ENCODE measurements at places on chromosomes 7 and 10.

DNA sequence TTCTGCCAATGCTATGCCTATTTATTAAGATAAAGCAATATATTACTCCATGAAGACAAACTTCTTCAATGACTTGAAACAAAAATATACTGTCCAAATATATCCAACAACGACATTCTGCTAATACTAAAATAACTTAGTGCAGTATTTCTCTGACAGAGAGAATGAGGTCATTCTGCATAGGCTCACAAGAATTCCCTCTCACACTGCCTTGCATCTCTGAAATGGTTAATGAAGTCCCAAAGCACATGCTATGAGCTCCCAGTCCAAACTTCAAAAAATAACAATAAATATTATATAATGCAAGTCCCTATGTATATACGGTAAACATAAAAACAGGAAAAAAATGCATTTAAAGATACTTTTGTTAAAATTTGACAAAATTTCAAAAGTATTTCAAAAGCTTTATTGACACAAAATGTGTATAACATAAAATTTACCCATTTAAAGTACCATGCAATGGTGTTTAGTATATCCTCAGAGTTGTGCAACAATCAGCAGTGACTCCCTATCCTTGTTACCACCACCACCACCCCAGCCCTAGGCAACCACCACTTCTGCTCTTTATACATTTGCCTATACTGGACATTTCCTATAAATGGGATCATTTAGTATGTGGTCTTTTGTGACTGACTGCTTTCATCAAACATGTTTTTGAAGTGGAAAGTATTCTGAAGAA is 27.6 kb downstream of the CHCHD3 start:
- no peak for DNase-seq

DNA sequence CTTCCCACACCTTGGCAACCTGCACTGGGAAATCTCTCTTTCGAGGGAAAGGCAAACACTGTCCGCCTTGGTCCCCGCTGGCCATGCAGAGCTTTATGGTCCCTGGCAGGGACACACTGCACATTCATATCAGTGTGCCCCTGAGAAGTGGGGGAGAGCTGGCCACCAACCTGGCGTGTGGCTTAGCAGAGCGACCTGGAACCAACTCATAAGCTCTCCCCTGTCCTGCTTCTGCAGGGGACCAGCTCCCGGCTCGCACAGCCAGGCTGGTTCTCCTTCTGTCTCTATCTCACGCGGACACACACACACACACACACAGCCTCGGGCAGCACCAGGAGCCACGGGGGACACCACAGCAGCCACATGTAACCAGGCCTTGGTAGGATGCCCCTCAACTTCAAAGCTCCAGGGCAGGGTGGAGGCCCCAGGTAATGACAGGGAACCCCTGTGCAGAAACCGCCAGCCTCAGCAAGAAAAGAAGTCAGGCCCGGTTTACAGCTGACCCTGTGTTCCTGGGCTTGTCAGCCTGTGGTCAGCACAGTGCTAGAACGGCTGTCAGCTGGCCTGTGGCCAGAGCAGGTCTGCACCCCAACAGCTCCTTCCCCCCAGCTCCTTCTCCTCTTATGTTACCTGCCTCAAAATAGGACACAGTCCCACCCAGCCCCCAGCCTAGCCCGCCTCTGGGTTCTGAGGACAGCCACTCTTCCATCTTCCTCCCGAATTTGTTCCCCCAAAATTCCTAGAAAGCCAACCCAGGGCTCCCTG is 69.3 kb downstream of the OAT start:
- DNase-seq, result no peak

DNA sequence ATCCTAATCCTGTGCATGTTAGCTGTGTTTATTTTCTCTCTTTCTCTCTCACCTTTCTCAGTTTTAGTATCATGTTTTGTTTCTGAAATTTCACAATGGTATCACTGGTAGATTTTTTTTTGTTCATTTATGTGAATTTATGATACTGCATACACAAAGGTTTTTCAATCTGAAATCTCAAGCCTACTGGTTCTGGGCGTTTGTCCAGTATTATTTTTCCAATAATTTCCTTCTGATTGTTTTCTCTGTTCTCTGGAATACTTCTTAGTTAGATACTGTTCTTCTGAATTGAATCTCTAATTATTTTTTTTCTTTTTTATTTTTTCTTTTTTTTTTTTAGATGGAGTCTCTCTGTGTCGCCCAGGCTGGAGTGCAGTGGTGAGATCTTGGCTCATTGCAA is 96.2 kb upstream of the TMEM72 start:
- DNase-seq, result no peak

GRCh38 chr10:43048301-43049051 is 28.4 kb upstream of the RET start:
- DNase-seq, result no peak

GRCh38 chr10:71312811-71313789 is 6.0 kb upstream of the SLC29A3 start:
- no peak for DNase-seq

- DNase-seq, result no peak
Measured at GRCh38 chr10:114523876-114524275, 119.6 kb upstream of the AFAP1L2 start.

DNA sequence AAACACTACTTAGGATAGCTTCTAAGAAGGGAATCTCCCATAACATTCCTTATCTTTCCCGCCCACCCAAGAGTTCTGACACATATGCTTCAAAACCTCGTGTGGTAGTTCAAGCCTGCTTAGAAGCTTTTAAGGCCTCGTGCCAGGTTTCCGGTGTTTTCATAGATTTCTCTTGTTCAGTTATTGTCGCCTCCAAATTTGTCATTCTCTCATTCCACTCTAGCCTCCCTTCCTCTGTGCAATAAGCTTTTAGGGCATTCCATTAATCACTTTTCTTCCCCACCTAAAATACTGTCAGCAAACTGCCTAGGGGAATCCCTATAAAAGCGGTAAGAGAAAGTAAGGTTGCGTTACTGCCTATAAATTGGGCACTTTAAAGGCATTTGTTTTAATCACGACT is 718 bp upstream of the BPGM start:
- DNase-seq, result no peak

- peak; percentile 50 for DNase-seq
Measured at GRCh38 chr7:13990319-13990983, 985 bp upstream of the ETV1 start.

DNA sequence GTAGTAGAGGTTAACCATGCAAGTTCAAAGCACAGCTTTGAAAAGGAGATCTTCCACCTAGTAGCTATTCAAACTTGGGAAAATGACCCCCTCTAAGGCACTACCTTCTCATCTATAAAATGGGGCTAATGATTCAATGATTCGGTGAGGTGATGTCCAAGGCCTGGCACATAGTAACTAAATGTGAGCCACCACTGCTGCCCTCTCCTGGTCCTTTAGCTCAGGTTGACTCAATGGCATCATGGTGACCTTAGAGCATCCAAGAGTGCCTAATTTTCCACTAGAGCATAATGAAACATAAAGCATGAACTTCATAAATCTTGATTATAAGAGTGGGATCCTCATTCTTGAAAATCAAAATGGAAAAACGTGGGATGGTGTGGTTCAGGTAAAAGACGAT is 16.3 kb upstream of the PLCE1 start:
- DNase-seq, result no peak

DNA sequence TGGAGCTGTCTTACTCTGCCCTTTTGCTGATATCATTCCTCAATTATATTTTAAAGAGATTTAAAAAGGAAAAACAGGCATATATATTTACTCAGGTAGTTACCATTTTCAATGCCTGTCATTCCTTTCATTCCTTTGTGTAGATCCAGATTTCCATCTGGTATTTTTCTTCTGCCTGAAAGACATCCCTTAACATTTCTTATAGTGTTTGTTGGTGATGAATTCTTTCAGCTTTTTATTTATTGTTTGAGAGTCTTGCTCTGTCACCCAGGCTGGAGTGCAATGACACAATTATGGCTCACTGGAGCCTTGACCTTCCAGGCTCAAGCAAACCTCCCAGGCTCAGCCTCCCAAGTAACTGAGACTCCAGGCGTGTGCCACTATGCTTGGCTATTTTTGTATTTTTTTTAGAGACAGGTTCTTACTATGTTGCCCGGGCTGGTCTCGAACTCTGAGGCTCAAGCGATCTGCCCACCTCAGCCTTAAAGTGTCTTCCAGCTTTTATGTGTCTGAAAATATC is 5.6 kb upstream of the POM121 start:
- no peak for DNase-seq

- DNase-seq, result no peak
Measured at GRCh38 chr10:87531908-87532622, 27.4 kb downstream of the MINPP1 start.

DNA sequence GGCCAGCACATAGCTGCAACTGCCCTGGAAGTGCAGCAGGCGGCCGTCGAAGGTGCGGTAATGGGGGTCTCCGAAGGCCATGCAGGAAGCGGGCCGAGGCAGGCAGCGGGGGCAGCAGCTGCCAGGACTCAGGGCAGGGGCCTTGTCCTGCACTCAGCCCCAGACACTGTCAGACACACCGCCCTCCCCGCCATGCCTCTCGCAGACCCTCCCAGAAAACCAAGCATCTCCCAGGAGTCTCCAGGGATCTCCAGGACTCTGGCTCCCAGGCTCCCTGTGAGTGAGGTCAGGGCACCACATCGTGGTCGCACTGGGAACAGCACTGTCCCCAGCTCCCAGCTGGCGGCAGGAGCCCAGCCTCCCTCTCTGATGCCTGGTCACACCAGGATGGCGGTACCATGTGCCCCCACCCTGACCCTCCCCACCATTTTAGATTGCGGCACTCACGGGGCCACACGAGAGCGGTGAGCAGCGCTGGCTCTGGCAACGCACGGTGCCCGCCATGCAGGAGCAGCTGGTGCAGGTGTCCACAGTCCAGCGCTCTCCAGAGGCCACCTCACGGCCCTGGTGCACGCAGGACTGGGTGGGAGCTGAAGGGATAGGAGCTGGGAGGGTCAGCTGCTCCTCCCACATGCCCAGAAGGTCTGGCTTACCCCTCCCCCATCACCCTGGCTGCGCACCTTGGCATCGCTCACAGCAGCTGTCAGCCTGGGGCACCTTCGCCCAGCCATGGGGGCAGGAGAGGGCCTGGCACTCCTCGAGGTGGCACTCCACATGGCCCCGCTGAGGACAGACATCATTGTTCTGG is 17.5 kb downstream of the ATP6V1F start:
- DNase-seq, result no peak

- no peak for DNase-seq
Measured at GRCh38 chr10:97915346-97916131, 65.9 kb downstream of the GOLGA7B start.

DNA sequence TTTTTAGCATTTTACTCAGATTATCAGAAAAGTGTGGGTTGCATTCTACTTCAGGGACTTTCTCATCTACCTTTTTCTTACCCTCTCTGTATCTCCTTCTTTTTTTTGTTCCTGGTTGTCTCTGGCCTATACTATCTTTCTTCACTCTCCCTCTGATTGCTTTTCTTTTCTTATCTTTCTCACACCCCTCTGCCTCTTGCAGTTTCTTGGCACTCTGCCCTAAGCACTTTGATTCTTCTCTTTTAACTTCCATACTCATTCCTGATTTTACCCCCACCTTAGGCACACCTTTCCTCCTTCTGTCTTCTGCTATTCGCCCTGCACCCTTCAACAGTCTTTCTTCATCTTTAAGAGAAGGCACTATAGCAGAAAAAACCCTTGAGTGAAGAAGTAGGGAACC is 92.8 kb upstream of the HPS1 start:
- no peak for DNase-seq

GRCh38 chr10:74936577-74937265 is 110.3 kb downstream of the KAT6B start:
- no peak for DNase-seq

DNA sequence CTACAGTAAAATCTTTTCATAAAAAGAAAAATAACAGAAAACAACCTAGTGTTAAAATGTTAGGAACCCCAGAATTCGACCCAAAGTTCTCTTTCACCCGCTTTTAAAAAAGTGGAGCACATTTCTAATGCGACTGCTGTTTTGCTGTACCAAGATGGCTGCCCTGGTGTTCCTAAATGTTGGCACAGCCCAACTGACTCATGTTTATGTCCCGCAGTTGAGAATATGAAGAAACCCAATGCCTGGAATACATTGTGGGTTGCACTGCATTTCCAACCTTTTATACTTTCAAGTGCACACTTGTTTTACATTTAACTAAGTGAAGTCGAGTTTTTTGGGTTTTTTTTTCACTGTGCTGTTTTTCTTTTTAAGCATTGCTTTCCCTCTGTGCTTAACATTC is 944 bp downstream of the STEAP1B start:
- DNase-seq, result no peak

DNA sequence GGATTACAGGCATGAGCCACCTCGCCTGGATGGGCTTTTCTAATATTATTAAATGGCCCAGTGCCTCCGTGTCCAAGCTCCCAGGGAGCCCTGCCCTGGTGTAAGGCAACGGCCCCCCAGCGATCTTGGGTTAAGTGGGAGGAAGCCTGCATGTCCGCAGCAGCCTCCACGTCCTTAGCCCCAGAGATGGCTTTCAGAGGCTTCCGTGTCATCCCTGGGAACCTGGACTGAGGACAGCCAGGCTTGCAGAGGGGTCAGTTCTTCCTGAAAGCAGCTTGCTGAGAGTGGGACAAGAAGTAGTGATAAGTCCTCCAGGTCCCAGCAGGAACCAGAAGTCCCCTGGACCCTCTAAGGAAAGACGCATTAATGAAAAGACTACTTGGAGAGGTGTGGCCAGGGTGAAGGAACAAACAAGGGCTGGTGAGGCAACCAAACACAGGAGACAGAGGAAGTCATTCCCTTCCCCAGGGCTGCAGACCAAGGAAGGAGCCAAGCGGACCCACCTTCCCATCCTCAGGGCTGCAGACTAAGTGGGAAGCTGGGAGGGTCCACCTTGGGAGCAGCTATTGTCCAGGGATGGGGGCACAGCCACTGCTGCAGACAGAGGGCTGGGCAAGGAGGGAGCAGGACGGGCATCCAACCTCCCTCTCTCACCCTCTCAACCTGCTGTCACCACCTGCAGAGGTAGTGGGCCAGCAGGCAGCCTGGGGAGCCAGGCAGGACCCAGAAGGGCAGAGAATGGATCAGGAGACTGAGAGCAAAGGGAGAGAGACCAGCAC is 13.0 kb upstream of the INSIG1 start:
- DNase-seq, result no peak

- no peak for DNase-seq
Measured at GRCh38 chr10:74451127-74451829, 300.3 kb downstream of the ADK start.

DNA sequence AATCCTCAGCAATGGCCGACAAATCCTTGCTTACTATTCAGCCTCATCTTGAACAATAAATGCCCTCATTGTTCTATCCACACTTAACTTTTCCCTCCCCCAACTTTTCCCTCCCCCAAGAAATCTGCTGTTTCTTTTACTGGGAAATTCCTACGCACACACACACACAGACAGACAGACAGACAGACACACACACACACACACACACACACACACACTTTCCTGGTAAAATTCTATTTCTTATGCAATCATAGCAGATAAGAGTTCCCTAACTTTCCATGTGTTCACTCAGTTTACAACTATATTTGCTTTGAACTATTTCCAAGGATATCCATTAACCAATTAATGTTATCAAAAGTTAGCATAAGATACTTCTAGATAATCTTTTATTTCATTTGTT is 52.9 kb downstream of the RELN start:
- DNase-seq, result no peak
